ENCODE measurements at places on chromosomes 3 and 15. TPM values are rescaled to one million over a fixed set of nuclear protein-coding genes. Genes with fewer than 3 reads are reported as not detected.

DNA sequence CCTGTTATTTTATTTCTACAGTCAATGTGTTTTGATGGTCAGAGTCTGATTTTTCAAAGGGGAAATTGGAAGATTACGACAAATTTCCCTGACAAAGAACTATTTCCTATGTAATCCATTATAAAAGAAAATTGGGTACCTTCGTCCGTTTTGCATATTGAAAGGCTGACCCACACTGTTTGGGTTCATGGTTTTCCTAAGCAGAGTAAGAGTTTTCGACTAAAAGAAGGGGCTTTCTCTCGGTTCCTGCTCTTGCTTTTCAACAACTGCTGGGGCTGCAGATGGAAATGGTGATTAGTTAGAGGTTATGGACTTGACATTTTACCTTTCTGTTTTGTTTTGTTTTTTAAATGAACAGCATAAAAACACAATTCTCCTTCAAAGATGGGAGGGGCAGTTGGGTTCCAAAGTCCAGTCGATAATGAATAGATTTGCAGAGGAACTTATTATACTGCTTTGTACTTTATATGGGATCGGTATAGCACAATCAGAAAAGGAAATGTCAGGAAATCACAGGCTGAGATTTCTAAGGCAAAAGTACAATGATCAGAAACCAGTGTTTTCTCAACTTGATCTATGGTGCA is 978 bp downstream of the KCNMB2 start:
- DNase-seq, result no peak

- DNase-seq, result peak; percentile 12
These were observed 214.1 kb upstream of the CTNNB1 start for GRCh38 chr3:40985195-40985594.

GRCh38 chr15:82047453-82048400 is 1.9 kb upstream of the MEX3B start:
- no peak for DNase-seq

Gene ABI3BP
- total RNA-seq, result 1.1 TPM

Gene SYNPR
- total RNA-seq, result under 0.01 TPM
